ENCODE measurements at places on chromosomes 6 and 20.
A peak's percentile ranks its signal among the peaks of the same experiment; 100 is the strongest.

GRCh38 chr20:47768016-47768824 is 17.1 kb downstream of the SULF2 start:
- DNase-seq = no peak

DNA sequence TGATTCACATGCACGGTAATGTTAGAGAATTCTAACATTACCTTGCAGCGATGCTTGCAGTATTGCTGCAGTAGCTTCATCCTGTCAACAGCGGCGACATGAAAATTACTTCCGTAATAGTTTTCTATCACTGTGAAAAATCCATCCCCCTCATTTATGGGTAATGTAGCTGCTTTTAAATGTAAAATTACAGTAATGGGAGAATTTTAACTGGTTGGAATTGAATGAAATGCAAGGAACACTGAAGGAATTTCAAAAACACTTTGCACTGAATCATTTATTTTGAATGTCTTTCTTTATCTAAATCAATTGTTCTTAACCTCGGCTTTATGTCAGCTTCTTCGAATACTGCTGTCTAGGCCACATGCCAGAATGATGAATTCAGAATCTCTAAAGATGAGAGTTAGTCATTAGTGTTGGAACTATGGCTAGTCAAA is 102.4 kb upstream of the HIVEP1 start:
- no peak for DNase-seq

DNA sequence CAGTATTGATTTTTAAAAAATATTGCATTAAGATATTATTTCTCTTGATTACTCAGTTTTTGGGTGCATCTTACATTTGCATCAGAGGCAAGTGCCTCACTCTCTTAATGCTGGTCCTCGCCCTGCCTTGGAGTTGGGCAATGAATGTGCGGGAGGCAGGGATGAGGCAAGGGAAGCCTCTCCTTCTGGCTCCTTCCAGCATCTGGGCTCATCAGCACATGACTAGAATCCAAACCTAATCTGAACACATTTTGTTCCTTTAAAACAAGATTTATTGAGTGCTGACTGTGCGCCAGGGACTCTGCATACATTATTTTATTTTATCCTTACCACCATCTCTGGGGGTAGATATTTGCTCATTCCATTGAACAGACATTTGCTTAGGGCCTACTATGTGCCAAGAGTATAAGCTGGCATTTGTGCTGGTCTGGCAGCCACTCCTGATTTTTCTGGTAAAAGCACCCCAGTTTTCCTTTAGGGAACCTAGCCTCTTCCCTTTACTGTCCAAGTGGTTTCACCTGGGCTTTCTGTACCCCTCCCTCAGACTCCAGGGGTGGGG is 71.9 kb upstream of the ZNFX1 start:
- DNase-seq = no peak

DNA sequence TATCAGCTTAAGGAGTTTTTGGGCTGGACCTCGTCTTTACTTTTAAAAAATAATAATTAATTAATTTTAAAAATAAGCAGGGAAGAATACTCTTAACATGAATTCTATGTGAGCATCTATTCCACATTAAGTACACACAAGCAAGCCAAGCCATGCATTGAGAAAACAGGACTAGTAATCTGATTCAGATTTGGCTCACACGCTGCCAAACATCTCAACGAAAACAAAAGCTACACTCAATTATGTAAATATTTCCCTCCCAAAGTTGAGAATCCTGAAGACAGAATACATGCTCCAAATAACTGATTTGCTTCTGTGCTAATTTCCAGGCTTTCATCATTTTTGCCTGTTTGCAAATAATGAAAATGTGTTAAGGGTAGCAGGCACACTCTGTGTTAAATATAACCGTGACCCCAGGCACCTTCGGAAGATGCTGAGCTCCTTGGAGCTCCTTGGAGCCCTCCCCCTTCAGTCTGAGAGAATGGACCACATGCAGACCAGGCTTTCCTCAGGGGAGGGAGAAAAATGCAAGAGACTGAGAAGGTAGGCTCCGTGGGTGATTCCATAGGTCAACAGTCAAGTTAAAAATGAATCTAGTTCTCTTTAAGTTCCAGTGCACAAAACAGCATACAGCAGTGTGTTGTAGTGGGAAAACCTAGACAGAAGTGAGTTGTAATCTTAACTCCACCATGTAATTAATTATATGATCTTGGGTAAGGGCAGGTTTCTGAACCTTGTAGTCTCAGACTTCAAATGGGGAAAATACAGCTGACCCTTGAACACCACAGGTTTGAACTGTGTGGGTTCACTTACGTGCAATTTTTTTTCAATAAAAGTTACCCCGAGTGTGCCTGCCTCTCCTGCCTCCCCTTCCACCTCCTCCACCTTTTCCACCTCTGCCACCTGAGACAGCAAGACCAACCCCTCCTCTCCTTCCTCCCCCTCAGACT is 161.3 kb upstream of the RREB1 start:
- no peak for DNase-seq

DNA sequence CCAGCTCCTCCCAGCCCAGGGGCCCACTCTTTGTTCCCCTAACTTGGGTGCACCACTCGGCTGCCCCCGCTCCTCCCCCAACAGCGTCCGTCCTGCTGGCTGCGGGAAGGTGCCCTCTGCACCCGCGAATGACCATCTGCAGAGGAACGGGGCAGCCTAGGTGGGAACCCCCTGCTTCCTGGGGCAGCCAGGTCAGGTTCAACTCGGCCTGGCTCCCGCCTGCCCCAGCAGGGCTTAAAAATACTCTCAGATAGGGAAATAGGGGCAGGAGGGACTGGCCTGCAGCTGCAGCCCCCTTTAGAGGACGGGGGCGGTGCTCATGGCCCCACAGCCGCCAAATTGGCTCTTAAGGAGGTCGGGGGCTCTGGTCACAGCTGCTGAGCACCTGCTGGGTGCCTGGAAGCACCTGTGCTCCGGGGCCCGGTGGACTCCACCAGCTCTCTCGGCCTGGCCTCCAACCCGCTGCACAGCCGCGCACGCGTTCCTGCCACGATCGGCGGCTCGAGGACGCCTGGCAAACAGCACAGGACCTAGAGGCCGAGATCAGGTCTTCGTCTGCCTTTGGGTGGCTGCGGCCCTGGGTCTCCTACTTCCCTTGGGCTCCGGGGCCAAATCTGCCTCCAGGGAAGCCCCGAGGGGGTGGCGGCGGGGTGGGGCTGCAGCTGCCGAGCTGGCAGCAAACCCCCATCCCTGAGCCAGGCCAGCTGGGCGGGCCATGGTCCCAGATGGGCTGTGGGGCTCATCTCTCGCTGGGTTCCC is 700 bp upstream of the LAMA5 start:
- DNase-seq = no peak

DNA sequence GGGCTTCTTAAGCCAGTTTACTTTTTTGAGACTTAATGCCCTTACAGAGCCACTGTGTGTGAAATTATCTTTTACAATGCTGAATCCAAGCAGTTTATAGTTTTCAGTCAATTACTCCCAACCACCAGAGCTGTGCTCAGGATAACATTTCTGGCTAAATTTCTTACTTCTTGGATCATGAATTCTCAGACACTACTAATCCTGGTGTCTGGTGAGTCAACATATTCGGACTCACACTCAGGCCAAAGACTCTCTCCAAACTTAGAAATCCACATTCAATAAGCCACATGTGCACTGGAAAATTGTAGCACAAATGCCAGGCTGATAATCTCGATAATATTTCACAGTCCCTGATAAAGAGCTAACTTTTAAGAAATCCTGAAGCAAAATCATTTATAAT is 49.0 kb downstream of the PTPRT start:
- no peak for DNase-seq

- no peak for DNase-seq
Measured at GRCh38 chr6:27601668-27602254, 128.9 kb upstream of the ZNF184 start.

DNA sequence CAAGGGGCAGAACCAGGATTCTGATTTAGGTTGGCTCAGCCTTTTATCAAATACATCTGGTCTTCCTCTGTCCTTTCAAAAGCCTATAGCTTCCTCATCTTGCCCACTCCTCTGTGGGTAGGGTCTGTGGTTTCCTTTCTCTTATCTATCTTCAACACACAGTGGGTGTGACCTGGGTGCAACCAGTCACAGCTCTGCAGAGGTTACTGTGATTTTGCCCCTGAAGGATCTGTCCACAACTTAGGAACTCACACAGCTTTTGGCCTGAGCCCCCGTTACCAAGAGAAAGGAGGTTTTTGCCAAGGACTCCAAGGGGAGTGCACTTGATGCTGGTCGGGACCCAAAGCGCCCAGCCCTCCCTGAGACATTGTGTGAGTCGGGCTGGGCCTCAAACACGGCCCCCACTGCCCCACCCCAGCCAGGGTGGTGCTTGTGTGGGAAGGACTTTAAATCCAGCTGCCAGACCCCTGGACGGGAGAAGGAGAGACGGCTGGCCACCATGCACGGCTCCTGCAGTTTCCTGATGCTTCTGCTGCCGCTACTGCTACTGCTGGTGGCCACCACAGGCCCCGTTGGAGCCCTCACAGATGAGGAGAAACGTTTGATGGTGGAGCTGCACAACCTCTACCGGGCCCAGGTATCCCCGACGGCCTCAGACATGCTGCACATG is at the start of gene PI16:
TSS of gene PI16 (plus strand) at position 477 of the 670 bp plus-strand sequence. CDS start at position 500, 23 bp downstream.
- no peak for DNase-seq

- no peak for DNase-seq
Measured at GRCh38 chr6:129583866-129584265, 126.1 kb downstream of the ARHGAP18 start.

GRCh38 chr6:138349891-138350290 is 27.8 kb upstream of the SMIM28 start:
- no peak for DNase-seq

GRCh38 chr6:89251170-89251569 is 34.0 kb upstream of the GABRR1 start:
- DNase-seq = no peak

DNA sequence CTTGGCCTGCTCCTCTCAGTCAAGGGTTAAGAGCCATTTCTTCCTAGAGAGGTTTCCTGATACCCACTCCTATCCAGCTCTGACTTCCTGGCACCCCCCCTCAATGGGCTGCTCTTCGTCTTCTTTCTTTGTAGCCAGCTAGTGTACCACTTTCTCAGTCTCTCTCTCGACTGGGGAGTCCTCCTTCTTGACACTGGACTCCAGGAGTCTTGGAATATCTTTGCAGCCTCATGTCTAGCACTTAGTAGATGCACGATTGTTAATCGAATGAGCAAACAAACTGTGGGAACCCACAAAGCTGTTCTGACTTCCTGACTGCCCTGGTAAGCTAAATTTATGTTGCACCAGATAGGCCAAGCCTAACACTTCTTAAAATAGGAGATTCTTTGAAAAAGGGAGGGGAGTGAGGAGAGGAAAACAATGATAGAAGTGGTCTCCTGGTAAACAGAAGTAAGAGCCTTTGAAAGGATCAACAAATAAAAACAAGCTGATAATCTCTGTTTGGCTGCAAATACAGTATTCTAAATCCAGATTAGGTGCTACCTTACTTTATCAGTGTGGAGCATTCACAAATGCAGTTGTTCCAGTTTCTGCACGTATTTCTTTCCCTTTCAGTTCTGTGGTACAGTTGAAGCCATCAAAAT is 160.1 kb upstream of the CITED2 start:
- no peak for DNase-seq

GRCh38 chr6:154773610-154774089 is 40.4 kb downstream of the SCAF8 start:
- no peak for DNase-seq

- no peak for DNase-seq
Measured at GRCh38 chr20:3678856-3679720, 2.7 kb downstream of the ADAM33 start.

- DNase-seq = no peak
Measured at GRCh38 chr20:23287354-23288190, 63.0 kb upstream of the NXT1 start.

DNA sequence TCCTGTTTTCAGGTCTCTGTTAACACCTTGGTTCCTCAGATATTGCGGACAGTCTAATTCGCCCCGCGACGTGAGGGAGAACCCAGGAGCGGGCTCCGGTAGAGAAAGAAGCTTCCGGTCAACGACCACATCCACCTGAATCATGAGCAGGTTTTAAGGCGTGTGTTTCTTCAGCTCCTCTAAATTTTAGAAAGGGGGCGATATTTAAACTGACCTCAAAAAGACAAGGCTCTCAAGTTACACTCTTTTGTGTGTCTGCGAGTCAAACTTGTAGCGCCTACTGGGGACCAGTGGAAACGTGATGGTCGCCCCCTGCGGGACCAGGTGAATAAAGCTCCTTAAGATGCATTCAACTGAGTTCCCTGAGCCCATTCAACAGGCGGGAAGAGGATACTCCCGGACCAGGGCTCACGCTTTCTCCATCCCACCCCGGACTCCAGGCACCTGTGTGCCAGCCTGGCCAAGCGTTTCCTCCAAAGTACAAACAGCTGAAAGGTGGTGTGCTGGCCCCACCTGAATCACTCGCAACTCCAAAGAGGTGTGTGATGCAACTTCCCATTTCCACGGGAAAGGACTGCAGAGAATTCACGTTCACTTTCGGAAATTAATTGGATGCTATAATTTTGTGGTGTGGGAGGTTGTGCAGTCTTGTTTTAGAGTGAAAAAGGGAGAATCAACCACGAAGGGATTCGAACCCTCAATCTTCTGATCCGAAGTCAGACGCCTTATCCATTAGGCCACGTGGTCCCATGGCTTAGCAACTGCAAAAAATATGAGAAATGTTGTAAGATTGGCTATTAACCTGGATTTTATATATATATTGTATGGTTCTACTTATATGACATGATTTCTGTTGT is 17.0 kb downstream of the GPX5 start:
- peak; percentile 48 for DNase-seq

- peak; percentile 18 for DNase-seq
Measured at GRCh38 chr6:160462551-160463109, 114.5 kb downstream of the SLC22A3 start.

DNA sequence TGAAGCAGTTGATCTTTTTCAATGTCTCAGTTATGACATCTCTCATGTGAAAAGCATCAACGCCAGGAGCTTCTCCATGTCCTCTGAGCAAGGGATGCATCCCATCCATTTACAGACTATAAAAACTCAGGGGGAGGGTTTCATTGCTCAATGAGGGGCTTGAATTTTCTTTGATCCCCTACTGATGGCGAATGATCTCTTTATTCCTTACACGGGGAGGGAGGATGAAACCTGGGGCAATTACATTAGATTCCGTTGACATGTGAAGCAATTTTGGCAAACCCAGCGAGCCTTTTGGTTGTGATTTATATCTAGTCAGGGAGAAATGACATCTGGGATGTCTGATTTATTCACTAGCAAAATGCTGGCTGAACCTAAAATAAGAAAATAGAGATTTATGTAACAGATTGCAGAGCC is 268.9 kb downstream of the HIVEP2 start:
- no peak for DNase-seq

GRCh38 chr6:95846652-95847051 is 169.1 kb upstream of the FUT9 start:
- no peak for DNase-seq

GRCh38 chr6:32047539-32047854 is 9.3 kb downstream of the CYP21A2 start:
- DNase-seq = no peak

- DNase-seq = no peak
Measured at GRCh38 chr6:17219098-17219497, 62.1 kb upstream of the RBM24 start.

GRCh38 chr6:5128351-5128750 is 43.2 kb downstream of the PPP1R3G start:
- DNase-seq = no peak

DNA sequence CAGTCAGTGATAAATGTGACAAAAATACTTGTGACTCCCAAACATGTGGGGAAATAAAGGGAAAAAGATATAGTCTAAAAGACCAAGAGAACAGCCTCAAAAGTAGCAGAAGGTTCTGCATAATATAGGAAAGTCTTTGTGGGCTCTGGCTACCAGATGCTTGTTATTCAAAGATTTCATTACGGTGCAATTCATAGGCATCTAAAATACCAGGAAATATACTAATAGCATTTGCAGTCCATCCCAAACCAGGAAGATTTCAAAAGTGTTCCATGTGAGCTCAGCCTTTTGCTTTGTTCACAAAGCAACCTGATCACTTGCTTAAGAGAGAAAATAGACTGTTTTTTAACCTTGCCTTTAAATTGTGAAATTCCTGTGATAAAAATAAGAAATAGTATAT is 506.7 kb upstream of the MARCKS start:
- DNase-seq = no peak

Data from stimulated activated CD4-positive, alpha-beta T cell treated with anti-CD3 and anti-CD28 coated beads, TNF-alpha, amount 100 ng/mL, for 48 hours (primary cell).